Effector CD4-positive, alpha-beta T cell (primary cell): ENCODE measurements at places on chromosomes 1 and 21.

- no peak for DNase-seq
Measured at GRCh38 chr1:114756949-114757454, 782 bp downstream of the CSDE1 start.

DNA sequence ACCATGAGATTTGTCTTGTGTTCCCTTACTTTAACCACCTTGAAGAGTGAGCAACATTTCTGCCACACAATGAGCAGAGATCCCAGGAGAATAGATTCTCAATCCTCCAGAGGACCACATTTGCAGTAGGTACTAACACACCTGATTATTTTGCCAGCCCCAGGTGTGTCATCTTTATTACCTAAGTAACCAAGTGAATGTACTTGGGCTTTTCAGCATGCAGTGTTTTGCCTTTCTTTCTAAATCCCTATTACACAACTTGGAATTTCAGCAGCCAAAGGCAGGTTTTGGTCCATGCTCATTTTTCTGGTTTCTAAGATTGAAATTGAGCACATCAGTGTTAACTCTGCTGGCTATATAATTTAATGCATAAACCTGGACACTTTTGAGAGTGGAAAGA lies 43.2 kb upstream of the ST6GALNAC5 start:
- DNase-seq = no peak

DNA sequence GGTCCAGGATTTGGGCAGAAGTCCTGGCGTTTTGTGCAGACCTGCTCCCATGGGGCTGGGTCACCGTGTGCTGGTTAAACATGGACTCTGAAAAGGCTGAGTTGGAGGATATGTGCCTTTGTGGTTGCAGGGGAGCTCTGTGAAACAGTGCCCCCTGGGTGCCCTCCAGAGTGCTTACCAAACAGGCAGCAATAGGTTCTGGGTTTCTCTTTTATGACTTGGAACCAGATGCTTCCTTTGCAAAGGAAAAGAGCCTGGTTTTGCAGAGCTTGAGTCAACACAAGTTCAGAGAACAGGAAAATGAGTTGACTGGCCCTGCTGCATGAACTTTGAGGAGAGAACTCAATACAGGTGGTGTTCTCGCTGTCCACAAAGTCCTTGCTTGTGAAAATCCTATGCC lies 288.9 kb downstream of the TM2D1 start:
- no peak for DNase-seq

GRCh38 chr1:210635108-210635507 lies 306.4 kb downstream of the HHAT start:
- no peak for DNase-seq

DNA sequence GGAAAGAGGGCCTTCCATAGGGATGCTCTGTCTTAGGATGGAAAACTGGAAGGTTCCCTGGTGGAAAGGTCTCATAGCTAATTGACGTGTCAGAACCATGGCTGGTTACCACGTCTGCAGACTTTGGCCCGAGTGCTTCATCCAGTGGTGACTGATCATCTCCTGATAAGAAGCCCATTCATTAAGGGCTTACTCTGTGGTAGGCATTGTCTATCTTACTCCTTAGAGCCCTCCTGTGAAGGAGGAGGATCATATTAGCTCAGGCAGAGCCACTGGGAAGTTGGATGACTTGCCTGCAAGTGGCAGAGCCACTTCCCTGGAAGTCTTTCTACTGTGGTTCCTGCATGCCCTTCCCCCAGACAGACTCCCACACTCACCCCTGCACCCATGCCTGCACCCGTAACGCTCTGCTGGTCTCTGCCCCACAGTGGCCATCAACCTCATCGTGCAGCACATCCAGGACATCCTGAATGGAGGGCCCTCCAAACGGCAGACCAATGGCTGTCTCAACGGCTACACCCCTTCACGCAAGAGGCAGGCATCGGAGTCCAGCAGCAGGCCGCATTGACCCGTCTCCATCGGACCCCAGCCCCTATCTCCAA lies 79.9 kb downstream of the UCK2 start:
- DNase-seq = no peak

DNA sequence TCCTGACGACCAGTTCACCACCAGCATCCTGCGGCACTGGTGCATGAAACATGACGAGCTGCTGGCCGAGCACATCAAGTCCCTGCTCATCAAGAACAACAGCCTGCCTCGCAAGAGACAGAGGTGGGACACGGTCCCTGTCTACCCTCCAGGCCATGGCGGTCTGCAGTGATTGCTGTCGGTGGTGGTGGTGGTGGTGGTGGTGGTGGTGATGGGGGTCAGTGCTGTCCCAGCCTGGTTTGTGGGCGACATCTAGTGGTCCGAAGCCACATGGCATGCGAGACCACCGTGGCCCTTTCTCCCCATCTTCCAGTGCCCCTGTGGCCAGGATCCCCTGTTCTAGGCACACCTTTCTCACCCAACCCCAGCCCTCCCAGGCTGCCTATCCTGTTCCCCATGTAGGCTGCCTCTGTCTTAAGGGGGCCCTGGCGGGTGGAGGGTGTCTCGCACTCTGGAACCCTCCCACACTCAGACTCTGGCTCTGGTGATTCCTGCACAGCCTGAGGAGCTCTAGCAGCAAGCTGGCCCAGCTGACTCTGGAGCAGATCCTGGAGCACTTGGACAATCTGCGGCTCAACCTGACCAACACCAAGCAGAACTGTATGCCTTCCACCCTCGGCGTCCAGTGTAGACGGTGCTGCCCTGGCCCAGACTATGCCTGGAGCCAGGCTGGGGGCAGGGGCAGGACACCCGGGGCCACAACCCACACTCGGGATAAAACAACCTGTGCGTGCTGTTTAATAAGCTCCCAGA lies 3.2 kb upstream of the SLC27A3 start:
- no peak for DNase-seq
